ENCODE measurements at places on chromosomes 11 and 22.

GRCh38 chr11:10575346-10576034, 7.0 kb upstream of the LYVE1 start:
- DNase-seq: no peak

DNA sequence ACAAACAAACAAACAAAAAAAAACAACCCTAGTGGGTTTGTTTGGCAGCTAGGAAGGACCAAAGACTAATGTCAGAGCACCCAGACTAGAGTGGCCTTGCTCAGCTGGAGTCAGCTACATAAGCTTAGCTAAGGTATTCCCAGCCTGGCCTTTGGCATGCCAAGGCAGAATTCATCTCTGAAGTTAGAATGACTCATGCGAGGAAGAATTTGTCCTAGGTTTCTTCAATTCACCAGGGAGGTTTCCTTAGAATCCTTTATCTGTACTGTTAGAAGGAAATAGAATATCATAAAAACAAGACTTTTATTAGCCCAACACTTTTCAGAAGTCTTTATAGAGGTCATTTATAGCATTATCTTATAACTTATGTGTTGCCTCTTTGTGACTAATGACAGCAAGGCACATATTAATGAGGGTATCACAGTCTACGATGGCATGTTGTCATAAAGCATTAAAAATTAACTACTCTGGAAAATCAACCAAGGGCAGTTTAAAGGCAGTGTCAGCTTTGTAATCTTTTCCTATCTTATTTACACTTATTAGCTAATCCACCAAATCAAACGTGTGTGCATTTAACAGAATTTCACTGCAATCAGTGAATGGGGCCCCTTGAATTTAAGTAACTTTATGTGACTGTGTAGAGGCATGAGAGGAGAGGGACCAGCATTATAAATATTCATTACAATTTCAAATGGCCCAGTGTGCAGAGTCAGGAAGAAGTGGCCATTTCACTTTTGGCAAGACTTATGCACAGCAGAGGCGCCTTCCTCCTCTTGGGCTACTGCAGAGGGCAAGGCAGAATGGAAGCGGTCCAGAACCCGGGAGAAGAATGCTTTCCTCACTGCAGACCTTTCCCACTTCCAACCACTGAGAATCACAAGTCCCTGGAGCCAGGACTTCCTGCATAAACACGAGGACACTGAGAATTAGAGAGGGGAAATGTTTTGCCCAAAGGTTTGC, 36.3 kb downstream of the SLC5A1 start:
- peak; percentile 77 for DNase-seq

- DNase-seq: peak; percentile 51
Observed at GRCh38 chr11:36131721-36132397, 157.4 kb downstream of the COMMD9 start.

DNA sequence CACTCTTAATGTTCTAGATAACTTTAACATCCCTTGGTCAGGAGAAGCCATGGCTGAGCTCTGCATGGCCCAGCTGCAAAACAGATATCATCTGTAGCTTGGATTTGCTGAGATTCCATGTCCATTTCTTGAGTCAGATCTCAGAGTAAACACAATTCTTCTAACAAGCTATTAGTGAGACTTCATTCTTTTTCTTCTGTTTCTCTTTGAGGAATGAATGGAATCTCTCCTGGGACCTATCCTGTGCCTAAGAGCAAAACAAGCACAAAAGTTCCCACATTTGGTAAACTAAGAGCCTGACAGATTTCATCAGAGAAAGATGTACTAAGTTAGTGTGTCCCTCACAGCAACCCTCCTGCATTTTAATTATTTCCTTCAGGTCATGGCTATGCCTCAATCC, 142.8 kb downstream of the MAML2 start:
- DNase-seq: peak; percentile 98

- no peak for DNase-seq
Observed at GRCh38 chr22:19569276-19569640, 45.0 kb upstream of the CLDN5 start.

Data from AG10803 (cell line).